ENCODE measurements at places on chromosomes 7 and 10. TPM values are rescaled to one million over a fixed set of nuclear protein-coding genes. Genes with fewer than 3 reads are reported as not detected.

Gene CLEC2L
- not detected for total RNA-seq

Gene SLC13A1
- total RNA-seq: not detected

Gene SLC13A4
- total RNA-seq: not detected

DNA sequence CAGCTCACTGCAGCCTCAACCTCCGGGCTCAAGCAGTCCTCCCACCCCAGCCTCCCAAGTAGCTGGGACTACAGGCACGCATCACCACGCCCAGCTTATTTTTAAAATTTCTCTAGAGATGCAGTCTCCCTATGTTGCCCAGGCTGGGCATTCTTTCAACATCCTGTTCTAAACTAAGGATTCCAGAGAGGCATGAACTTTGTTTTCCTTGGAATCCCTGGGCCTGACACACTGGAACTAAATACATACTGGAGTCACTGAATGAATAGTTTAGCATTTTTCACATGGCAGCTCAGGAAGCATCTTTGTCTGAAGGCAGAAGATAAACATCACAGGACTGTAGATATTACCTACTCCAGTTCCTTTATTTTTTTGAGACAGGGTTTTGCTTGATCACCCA is 108.7 kb downstream of the ITIH5 start:
- DNase-seq: no peak

Measured in CD4-positive, alpha-beta T cell (primary cell).